Nasal cavity respiratory epithelium epithelial cell of viscerocranial mucosa (primary cell): ENCODE measurements at places on chromosomes 2 and 18. TPM values are rescaled to one million over a fixed set of nuclear protein-coding genes. Genes with fewer than 3 reads are reported as not detected.

KIF5C gene
- total RNA-seq: under 0.01 TPM in 2 replicates

EFHD1 gene
- 0.07 TPM in 1 of 2 replicates, not detected in the other for total RNA-seq

SCN7A gene
- under 0.01 TPM in 1 of 2 replicates, not detected in the other for total RNA-seq

FNDC4 gene
- total RNA-seq: 2.8 and 6.8 TPM in 2 replicates

CXCR4 gene
- total RNA-seq: not detected in 2 replicates

SPDYA gene
- total RNA-seq: 0.68 and 2.1 TPM in 2 replicates

STARD6 gene
- 0.34 TPM in 1 of 2 replicates, not detected in the other for total RNA-seq

HNRNPLL gene
- 30.8 and 37.2 TPM in 2 replicates for total RNA-seq

DNAJC5G gene
- not detected in 2 replicates for total RNA-seq

TUBA3E gene
- total RNA-seq: not detected in 2 replicates

FOXD4L1 gene
- total RNA-seq: under 0.01 and 0.21 TPM in 2 replicates

IL1B gene
- total RNA-seq: 176 and 257 TPM in 2 replicates

DIPK1C gene
- total RNA-seq: not detected in 2 replicates

CREG2 gene
- total RNA-seq: 0.68 and 3.1 TPM in 2 replicates

PIGN gene
- 55.5 and 66.0 TPM in 2 replicates for total RNA-seq

ARHGAP28 gene
- total RNA-seq: under 0.01 and 6.0 TPM in 2 replicates

C2orf69 gene
- 15.1 and 18.5 TPM in 2 replicates for total RNA-seq

CHRND gene
- total RNA-seq: not detected in 2 replicates

DLGAP1 gene
- under 0.01 TPM in 1 of 2 replicates, not detected in the other for total RNA-seq

CDC42EP3 gene
- 20.8 and 53.9 TPM in 2 replicates for total RNA-seq

SLC5A7 gene
- total RNA-seq: not detected in 2 replicates

PROM2 gene
- 14.0 and 101 TPM in 2 replicates for total RNA-seq

ALK gene
- 0.14 TPM in 1 of 2 replicates, not detected in the other for total RNA-seq

ZNF24 gene
- total RNA-seq: 35.5 and 40.6 TPM in 2 replicates

UGT1A3 gene
- 2.8 TPM in 1 of 2 replicates, not detected in the other for total RNA-seq

RAPGEF4 gene
- 0.34 and 1.00 TPM in 2 replicates for total RNA-seq

MOGAT1 gene
- total RNA-seq: not detected in 2 replicates

NR4A2 gene
- total RNA-seq: 0.34 and 0.57 TPM in 2 replicates

HOXD13 gene
- not detected in 2 replicates for total RNA-seq

DCDC2C gene
- not detected in 2 replicates for total RNA-seq

FSIP2 gene
- total RNA-seq: under 0.01 and 1.00 TPM in 2 replicates
